AG04450 (cell line): ENCODE measurements at places on chromosomes 5 and 9. TPM values are rescaled to one million over a fixed set of nuclear protein-coding genes. Genes with fewer than 3 reads are reported as not detected.

Gene PLEKHG4B
- polyA plus RNA-seq, result 0.24 and 0.37 TPM in 2 replicates

Gene ZDHHC12
- 23.2 and 33.7 TPM in 2 replicates for polyA plus RNA-seq

Gene TSLP
- 9.4 and 12.9 TPM in 2 replicates for polyA plus RNA-seq

Gene OR2V1
- polyA plus RNA-seq, result not detected in 2 replicates

Gene PCDHB5
- 0.68 and 0.72 TPM in 2 replicates for polyA plus RNA-seq

Gene MBLAC2
- 2.3 and 2.8 TPM in 2 replicates for polyA plus RNA-seq

Gene TMEM167A
- 88.3 and 149 TPM in 2 replicates for polyA plus RNA-seq

Gene WDR55
- 13.6 and 14.3 TPM in 2 replicates for polyA plus RNA-seq

Gene PFN3
- polyA plus RNA-seq, result not detected in 2 replicates

Gene ARL14EPL
- 0.05 TPM in 2 replicates for polyA plus RNA-seq
